ENCODE measurements at places on chromosomes 7 and 10.

- DNase-seq, result no peak
Observed at GRCh38 chr10:2340831-2341647, 603.7 kb upstream of the ADARB2 start.

DNA sequence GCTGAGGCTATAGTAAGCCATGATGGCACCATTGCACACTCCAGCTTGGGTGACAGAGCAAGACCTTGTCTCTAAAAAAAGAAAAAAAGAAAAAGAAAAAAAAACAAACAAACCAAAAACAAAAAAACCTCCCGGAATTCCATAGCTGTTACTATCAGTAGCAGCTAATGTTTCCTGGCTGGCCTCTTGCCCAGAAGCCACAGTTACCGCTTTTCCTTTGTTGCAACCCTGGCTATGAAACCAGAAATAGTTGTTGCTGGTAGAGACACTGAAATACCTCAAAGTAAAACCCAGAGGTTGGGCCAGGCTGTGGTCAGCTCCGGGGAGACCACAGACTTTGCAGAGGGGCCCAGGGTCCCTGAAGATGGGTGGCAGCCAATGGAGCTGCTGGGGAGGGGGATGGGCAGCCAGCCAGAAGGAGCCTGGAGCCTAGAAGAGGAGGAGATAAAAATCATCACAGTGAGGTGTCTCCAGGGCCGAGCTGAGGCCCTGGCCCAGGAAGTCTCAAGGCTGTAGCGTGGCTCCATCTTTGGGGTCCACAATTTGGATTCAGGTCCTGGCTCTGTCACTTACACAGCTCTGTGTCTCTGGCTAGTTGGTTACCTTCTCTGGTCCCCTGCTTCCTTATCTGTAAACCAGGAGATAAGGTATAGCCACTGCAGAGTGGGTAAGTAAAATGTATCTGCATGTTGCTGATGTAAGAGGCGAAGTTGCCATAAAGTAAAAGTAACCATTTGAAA, 3.4 kb upstream of the CHST12 start:
- DNase-seq, result peak; percentile 83

DNA sequence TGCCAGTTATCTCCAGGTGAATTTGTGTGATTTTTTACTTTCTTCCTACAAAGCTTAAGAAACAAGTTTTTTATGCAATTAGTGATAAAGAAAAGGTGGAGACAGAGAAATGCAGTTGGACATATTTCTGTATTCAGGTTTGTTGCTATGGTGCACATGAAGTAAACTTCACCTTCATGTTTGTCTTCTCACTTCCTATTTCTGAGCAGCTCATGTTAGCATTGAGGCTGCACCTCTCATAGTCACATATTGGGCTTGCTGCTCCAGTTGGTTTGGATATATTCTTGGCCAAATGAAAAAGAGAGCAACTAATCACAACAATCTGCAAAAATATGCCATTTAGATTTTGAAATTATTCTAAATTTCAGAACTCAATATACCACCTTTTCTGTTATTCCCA, 475.6 kb upstream of the ZWINT start:
- no peak for DNase-seq

DNA sequence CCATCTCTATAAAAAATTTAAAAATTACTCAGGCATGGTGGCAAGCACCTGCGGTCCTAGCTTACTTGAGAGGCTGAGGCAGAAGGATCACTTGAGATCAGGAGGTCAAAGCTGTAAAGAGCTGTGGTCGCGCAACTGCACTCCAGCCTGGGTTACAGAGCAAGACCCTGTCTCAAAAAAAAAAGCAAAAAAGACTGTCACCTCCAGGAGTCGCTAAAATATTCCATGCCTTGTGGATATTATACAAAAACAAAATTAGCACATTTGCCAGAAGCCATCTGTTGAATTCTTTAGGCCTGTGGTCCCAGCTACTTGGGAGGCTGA, 87.0 kb upstream of the SDK1 start:
- DNase-seq, result no peak

GRCh38 chr10:32446536-32447406, 831 bp downstream of the CCDC7 start:
- DNase-seq, result no peak

DNA sequence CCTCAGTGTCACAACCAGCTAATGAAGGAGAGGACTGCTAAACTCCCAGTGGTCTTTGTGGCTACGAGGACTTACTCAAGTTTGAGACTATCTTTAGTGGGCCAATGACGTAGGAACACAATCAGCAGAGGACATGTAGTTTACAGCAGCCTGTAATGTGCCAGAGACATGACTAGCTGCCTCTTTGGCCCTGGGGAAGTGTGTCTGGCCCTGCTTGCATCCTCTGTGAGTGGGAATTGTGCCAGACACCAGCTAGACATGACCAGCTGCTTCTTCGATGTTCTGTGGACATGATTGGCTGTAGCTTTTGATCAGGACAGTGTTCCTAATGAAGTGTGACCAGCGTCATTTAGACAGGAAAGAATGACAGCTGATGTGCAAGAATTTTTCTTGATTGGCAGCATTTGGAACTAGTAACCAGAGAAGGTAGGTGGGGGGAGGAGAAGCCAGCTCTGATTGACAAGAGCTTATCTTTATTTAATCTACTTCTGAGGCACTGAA, 141.7 kb downstream of the AUTS2 start:
- DNase-seq, result no peak

DNA sequence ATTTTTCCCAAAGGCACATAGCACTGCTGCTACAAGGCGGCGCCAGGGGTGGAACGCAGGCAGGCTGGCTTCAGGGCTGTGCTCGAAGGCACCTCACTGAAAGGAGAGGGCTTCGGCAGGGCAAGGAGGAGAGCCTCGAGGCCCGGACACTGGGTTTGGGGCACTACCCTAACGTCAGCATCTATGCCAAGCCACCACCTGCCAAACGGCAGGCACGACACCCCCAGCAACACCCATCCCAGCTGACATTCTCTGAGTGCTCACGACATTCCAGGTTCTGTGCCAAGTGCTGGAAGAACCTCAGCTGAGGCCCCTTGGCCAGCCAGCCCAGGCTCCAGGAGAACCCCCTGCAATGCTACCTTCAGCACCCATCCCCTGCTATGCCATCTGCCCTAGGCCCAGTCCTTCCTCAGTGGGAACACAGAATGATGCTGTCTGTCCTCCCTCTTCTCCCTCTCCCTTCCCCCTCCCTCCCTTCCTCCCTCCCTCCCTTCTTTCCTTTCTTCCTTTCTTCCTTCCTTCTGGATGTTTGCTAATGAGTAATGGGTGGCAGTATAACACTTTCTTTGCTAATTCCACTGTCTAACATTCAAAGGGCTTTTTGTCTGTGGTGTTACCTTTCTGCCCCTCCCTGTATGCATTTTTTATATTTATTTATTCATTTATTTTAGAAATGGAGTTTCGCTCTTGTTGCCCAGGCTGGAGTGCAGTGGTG, 24.3 kb downstream of the ZCCHC24 start:
- DNase-seq, result no peak

DNA sequence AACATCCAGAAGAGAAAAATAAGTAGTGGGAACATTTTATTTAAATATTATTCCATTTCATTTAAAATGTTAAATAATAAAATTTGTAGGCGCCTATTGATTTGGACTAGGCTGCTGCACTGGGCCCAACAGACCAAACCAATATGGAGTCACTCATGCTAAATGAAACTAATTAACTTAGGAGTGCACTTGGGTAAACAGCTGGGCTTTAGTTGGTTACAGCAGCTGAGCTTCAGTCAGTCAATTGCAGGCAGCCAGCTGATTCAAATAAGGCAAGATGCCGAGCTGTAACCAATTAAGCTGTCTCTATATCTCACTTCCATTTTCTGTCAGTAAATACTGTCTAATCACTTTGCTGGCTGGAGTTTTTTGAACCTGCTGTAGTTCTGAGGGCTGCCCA, 102.1 kb upstream of the WDR11 start:
- no peak for DNase-seq

DNA sequence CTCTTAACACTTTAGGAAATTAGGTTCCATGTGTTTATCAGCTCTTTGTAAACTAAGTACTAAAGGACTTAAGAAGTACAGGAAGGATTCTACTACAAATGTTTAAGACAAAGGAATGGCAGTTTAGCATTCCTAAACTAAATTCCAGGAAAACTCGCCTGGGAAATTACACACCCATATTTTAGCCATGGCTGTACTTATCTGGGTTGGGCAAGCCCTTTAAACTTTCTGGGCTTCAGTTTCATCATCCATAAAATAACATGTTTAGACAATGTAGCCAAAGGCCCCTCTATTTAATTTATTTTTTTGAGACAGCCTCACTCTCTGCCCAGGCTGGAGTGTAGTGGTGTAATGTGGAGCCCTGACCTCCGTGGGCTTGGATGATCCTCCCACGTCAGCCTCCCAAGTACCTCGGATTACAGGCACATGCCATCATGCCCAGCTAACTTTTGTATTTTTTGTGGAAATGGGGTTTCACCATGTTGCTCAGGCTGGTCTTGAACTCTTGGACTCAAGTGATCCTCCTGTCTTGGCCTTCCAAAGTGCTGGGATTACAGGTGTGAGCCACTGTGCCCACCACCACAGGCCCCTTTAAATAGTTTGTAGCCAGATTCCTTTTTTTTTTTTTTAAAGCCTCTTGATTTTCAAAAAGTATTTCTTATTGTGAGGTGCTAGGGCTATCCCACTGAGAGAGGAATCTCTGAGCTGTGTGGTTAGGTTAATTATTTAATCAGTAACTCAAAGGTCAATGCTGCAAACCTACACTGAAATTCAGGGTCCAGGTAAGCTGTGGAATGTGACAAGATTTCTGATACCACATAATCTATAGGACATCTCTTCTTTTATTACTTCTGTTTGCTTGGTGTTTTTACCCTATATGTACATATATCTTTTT, 32.1 kb downstream of the TMEM60 start:
- DNase-seq, result no peak

DNA sequence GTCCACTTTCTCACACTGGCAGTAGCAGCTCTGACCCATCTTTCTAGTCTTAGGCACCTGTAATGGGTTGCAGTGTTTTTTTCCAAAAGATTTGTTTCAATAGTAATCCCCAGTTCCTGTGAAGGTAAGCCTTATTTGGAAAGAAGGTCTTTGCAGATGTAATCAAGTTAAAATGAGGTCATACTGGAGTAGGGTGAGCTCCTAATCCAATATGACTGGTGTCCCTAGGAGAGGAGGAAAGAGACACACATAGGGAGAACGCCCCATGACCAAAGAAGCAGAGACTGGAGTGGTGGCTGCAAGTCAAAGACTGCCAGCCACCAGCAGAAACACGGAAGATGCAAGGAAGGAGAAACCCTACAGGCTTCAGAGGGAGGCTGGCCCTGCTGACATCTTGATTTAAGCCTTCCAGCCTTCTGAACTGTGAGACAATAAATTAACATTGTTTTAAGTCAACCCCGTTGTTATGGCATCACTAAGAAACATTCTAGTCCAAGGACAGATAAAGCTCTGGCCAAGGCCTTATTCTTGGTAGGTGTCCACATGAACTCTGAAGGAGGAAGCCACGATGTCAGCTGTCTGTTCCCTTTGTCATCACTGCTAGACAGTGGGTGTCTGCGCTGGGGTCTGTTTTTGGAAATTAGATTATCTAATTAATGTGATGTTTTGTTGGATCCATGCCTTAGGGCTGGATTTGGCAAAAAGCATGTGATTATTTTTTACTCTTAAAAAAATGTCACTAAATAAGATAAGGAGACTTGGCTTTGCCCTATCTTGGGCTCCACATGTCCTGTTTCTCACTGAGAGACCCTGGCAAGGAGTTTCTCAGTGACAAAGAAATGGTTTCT, 214.9 kb downstream of the KCNMA1 start:
- no peak for DNase-seq

DNA sequence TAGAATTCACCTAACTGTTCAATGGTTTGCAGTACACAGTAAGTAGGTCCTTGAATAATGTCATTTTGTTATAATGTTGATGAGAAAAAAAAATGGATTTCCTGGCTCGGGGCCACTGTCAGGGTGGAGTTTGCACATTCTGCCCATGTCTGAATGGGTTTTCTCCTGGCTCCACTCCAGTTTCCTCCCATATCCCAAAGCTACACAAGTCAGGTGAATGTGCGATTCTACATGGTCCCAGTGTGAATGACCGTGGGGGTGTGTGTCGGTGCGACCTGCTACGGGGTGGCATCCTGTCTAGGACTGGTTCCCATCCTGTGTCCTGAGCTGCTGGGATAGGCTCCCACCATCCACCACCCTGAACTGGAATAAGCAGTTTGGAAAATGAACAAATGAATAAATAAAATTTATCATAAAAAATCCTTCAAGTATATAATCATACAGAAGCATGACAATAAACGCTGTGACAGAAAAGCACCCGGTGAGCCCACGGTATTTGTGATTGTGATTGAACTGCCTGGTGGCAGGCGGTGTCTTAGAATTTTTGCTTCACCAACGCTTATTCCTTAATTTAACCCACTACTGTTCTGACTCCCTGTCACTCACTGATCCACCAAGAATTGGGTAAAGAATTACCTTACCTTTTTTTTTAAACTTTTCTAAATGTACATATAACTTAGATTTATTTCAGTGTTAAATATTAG, 114.1 kb downstream of the ICA1 start:
- no peak for DNase-seq

DNA sequence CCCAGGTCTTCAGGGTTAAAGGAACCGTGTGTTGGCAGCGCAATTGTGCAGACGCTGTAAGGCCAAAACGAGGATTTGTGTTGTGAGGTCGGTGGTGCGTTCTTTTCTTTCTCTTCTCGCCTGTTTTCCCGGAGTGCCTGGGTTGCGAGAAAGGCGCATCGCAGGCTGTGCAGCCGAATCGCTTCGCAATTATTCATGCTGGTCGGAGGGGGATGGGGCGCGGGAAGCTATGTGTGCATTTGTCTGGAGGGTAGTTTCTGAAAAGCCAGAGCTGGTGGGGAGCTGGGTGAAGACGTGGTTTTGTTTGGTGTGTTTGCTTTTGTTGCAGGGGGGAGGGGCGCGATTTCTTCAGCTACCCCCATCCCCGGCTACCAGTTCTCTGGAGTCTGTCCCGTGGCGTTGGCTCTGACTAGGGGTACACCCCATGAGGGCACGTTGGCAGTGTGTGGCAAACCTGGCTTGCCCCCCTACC, 2.1 kb downstream of the MXI1 start:
- no peak for DNase-seq

DNA sequence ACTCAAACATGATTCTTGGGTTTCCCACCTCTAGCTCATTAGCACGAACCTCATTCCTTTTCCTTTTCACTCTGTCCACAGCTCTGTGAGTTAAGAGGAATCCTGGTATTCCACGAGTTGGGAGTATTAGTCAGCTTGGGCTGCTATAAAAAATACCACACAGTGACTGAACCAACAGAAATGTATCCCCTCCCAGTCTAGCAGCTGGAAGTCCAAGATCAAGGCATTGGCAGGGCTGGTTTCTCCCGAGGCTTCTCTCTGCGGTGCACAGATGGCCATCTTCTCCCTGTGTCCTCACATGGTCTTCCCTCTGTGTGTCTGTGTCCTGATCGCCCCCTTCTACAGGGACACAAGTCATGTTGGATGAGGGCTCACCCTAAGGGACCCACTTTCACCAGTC, 261.6 kb downstream of the TNS3 start:
- DNase-seq, result no peak

DNA sequence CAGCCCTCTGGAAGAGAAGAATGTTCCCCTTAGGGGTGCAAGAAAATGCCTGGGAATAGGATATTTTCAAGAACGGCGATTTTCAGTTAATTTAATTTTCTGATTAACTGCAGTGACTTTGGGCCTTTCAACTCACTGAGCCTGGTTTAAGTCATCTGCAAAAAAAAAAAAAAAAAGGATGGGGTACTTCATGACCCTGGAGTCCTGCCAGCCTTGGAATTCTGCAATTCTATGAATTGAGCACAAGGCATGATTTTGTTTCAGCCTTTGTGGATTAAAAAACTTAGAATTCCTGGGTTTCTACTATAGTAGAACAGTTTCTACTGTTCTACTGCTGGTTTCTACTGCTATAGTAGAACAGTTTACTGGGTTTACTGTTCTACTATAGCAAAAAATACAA, 58.3 kb upstream of the CALD1 start:
- DNase-seq, result no peak
